ENCODE measurements at places on chromosomes 5 and 9.

DNA sequence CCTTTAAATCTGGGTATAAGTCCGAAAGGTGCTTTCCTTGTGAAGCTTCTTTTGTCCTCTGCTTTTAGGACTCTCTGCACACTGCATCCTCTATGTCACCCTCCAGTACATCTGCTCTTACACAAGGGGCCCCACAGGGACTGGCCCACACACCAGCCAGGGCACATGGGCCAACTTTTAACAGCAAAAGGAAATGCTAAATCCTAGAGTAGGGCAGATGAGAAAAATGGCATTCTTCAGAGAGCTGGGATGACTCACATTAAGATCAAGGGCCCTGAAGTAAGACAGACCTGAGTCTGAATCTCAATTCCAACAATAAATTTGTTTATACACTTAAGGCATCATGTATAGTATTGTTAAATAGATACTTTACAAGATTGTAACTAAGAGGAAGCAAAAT is 40.3 kb upstream of the CDKN2B start:
- DNase-seq: no peak

GRCh38 chr9:82490019-82490499 is 501.5 kb downstream of the SPATA31D1 start:
- no peak for DNase-seq

DNA sequence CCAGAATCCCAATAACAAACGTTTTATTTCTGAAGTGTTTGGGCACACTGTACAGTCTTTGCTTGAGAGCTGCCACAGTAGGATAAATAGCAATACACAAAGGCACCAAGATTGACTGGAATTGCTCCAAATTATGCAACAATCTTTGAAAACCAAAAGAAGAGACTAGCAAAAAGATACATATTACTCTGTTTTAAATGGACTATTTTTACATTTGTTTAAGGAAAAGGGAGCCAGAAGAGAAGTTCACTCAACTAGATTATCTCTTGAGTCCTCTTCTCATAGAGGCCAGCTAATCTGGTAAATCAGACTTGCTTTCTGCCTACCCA is 385.0 kb upstream of the SLC30A5 start:
- DNase-seq: no peak

GRCh38 chr9:72150661-72151060 is 1.4 kb downstream of the GDA start:
- DNase-seq: no peak

DNA sequence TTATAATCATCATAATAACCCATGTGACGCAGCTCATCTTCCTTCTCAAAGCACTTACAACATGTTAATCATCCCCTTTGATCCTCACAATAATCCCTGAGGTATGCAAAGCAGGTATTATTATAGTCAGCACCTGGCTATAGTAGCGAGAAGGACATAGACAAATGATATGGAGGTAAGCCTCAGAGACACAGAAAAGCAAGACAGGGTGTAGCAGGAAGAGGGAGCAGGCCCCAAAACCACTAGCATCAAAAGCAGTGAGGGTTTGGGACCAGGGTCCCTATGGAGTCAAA is 139.2 kb upstream of the SLC30A5 start:
- DNase-seq: no peak

DNA sequence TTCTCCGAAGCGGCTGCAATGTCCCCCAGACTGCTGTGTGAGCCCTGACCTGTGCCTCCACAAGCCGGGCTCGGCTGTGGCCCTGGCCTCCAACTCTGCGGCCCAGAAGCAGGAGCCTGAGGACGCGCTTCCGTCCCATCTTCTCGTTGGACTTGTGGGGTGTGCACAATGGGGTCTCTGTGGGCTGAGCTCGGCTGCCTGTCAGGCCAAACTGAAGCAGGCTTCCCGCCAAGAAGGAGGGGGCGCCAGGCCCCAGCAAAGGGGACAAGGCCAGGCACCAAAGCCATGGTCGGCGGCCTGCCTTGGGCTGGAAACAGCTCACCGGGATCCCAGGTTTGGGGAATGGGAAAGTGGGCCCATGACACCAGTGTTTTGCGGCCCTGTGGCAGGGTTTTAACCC is 4.1 kb downstream of the NOTCH1 start:
- no peak for DNase-seq

- no peak for DNase-seq
Measured at GRCh38 chr5:44770780-44771717, 37.7 kb upstream of the MRPS30 start.

- no peak for DNase-seq
Measured at GRCh38 chr9:36575411-36575882, 2.8 kb downstream of the MELK start.

DNA sequence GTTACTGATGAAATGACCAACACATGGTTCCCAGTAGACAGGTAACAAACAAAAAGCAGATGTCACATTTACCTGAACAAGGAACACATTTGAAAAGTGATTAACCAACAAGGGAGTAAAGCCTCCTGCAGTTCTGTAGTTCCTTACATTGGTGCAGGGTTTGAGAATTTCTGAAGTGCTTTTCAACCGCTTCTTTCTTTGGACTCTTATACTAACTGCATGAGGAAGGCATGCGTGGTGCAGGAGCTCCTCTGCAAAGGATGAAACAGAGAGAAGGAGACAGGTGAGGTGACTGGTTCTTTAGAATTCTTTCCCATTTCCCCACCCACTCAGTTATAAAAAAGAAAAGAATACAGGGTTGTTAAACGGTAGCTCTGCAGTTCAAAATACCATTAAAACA is 4.6 kb upstream of the IL9 start:
- no peak for DNase-seq

- no peak for DNase-seq
Measured at GRCh38 chr9:23621924-23622323, 204.1 kb downstream of the ELAVL2 start.

- peak; percentile 16 for DNase-seq
Measured at GRCh38 chr5:95823738-95824609, 1.4 kb upstream of the GLRX start.

- DNase-seq: no peak
Measured at GRCh38 chr5:180470361-180470760, 23.8 kb upstream of the CNOT6 start.

DNA sequence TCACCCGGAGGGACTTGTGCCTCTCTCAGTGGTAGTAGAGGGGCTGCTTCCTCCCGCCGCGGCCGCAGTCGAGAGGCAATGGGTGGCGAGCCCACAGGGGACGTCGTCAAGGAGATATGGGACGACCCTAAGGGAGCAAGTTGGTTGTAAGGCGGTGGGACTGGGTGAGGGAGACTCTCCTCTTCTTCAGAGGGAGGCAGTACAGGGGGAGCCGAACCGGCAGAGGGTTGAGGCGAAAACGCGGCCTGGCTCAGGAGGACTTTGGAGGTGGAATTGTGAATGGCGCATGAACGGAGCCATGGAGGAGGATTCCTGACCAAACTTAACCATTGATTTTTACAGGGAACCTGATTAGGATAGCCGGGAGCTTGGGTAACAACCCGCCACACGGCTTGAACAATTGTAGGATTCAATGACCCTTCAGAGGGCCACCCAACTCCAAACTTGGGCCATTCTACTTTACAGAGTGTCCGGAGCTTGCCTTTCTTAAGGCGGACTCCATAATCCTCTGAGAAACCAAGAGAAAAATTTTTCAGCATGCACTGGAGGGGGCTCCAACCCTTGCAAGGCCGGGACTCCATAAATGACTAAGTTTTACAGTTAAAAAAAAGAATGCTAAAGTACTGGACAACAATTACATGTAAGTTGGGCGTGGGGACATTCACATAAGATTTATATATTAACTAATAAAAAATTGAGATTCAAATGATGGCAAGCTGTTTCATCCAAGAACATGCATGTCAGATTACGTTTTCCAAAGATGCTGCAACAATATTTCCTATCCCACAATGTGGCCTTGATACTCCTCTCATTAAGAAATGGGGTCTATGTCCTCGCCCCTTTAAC is 19.4 kb upstream of the RHOBTB3 start:
- DNase-seq: no peak

- DNase-seq: no peak
Measured at GRCh38 chr9:112726428-112726827, 8.5 kb upstream of the INIP start.

GRCh38 chr5:139835656-139836055 is 40.0 kb downstream of the PSD2 start:
- DNase-seq: peak; percentile 82

- no peak for DNase-seq
Measured at GRCh38 chr9:16396389-16396788, 474.1 kb downstream of the BNC2 start.

DNA sequence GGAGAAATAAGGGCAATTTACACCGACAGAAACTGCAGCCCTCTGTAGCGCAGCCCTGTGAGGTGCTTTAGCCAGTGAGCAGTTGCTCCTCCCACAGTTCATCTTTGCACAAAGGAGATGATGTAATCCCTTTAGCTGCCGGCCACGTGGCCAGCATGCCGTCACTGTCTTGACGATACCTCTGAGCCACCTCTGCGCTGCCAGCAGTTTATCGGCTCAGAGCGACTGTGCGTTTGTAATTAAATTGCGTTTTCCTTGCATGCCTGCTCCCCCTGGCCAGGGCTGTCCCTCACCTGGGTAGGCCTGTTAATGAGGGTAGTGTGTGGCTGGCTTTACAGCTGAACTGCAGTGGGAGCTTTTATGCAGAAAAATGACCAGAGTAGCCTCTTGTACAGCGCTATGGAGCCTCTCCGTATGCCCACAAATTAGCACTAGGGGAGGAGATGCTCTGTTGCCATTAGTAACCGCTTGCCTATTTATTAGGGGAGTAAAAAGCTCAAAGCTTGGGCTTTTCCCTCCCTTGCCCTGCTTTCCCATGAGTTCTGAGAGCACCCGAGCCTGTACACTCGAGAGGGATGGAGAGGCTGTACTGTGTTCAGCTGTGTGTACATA is 107.0 kb downstream of the TRIO start:
- DNase-seq: peak; percentile 60

GRCh38 chr5:124790301-124790894 is 44.0 kb upstream of the ZNF608 start:
- no peak for DNase-seq

- DNase-seq: no peak
Measured at GRCh38 chr5:180113660-180114303, 42.2 kb upstream of the RNF130 start.

- DNase-seq: no peak
Measured at GRCh38 chr9:37200433-37201005, 80.1 kb downstream of the ZCCHC7 start.

DNA sequence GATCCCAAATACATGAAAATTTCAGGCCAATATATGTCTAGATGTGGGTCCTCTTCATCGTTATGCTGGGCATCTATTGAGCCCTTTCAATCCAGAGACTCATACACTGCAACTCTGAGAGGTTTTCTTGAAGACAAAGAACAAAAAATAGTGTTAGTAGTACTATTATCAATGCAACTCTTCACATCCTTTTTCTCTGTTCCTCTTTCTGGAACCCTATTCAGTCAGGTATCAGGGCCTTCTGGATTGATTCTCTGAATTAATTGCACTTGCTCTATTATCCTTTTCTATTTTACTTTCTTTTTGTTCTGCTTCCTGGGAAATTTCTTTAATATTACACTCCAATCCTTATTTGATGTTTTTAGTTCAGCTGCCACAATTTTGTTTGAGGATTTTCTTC is 18.5 kb upstream of the FAM120A start:
- no peak for DNase-seq

DNA sequence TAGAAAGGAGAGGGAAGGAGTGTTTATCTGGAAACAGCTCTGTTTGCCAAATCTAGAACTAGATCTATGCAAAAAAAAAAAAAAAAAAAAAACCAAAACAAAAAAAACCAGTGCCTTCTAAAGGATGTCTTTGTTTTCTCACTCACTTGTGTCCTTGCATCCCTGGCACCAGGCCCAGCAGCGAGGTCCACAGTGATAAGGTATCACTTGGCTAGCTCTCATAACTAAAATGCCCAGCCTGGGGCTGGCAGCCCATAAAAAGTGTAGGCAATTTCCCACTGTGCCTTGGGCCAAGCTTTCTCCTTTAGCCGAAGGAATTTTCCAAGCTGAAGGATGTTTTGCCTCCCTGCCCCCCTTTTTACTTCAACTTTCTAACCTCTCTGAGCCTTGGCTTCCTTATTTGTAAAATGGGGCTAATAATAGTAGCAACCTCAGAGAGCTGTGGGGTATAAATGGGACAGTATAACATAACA is 20.8 kb downstream of the RGS3 start:
- DNase-seq: no peak

- no peak for DNase-seq
Measured at GRCh38 chr9:107624234-107624948, 134.8 kb upstream of the KLF4 start.

GRCh38 chr9:98391406-98391805 is 136.0 kb upstream of the TBC1D2 start:
- DNase-seq: no peak

DNA sequence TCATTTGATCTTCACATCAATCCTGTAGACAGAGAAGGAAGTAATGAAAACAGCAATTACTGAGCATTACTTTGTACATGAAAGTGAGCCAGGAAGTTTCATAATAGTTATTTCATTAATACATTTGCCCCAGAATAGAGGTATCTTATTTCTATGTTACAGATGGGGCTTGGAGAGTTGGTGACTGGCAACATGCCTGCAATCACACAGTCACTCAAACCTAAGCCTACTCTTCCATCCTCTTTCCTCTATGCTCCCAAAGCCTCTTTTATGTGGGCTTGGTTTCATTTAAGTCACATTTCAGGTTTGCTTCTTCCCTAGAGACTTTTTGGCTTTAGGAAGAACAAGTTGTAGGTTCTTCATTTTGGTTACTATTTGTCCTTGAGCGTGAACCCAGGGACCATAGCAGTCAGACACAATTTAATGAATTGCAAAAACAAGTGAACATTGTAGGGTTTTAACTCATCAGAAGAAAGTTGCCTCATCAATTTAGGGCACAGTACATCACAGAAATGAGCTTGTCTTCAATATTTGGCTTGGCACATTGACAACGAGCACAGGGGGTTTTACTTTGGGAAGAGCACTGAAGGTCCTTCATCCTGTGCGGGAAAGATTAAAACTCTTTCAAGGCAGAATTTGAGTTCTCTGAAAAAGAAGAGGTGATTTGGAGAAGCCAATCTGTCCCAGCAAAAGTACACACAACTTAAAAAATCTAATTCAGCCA is 381.1 kb downstream of the TMEM38B start:
- no peak for DNase-seq

Data from iPS-NIHi11 (cell line).